ENCODE measurements at places on chromosomes 6 and 20.

GRCh38 chr20:48339190-48339985 is 488.4 kb downstream of the PREX1 start:
- no peak for DNase-seq

- DNase-seq, result no peak
These were observed 275 bp upstream of the MAVS start for GRCh38 chr20:3846378-3846739.

DNA sequence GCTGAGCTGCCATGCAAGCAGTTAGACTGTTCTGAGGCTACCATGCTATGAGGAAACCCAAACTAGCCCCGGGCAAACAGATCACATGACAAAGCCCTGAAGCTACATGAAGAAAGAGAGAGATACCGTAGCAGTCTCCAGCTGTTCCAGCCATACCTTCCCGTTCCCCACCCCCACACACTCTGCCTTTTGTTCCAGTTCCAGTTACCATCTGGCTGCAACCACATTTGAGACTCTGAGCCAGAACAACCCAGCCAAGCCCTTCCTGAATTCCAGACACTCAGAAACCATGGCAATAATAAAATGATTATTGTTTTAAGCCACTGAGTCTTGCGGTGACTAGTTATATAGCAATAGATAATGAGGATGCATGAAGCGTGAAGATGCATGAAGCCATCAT is 28.3 kb downstream of the RIN2 start:
- DNase-seq, result no peak

DNA sequence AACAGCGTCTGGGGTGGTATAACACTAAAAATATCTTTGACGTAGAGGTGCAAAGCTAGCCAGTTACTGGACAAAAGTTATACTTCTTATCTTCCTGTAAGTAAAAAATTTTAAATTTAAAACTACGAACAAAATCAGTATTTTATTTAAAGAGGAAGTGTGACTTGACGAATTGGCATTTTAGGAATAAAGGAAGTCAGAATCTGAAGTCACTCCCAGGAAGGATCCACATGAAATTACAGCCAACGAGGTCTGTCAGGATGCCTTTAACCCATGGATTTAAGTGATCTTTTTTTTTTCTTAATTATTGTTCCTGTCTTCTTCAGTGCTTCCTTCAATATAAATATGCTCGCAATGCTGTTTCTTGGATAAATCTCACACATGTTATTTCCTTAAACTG is 27.2 kb upstream of the SNX9 start:
- DNase-seq, result no peak

GRCh38 chr6:63802606-63803206 is 167.1 kb downstream of the PHF3 start:
- no peak for DNase-seq

DNA sequence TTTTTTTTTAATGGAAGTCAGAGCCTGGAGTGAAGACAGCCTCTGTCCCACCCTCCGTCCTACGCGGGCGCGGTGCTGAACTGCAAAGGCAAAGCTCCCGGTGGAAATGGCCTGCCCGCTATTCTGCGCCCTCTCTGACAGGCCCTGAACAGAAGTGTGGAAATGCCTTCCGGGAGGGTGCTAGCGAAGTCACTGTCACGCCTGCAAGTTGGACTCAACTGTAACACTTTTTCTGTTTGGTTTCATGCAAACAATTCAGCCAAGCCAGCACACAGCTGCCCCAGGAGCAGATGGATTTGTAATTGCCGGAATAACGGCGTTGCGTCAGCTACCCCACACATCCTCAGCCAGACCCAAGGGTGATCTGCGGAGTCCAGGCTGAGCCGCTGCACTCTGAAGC is 107.6 kb downstream of the PSMB1 start:
- no peak for DNase-seq

- DNase-seq, result no peak
These were observed 102.8 kb upstream of the JARID2 start for GRCh38 chr6:15143086-15143485.

DNA sequence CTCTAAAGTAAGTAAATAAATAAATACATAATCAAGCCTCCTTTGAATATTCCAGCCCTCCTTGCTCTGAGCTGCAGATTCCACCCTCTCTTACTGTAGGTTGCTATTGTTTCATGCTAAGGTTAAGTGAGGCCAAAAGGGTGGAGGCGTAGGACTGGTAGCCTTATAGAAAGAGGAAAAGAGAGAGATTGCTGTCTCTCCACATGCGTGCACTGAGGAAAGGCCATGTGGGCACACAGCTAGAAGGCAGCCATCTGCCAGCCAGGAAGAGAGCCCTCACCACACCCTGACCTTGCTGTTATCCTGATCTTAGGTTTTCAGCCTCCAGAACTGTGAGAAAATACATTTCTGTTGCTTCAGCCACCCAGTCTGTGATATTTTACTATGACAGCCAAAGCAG is 87.4 kb upstream of the SHLD1 start:
- DNase-seq, result no peak

DNA sequence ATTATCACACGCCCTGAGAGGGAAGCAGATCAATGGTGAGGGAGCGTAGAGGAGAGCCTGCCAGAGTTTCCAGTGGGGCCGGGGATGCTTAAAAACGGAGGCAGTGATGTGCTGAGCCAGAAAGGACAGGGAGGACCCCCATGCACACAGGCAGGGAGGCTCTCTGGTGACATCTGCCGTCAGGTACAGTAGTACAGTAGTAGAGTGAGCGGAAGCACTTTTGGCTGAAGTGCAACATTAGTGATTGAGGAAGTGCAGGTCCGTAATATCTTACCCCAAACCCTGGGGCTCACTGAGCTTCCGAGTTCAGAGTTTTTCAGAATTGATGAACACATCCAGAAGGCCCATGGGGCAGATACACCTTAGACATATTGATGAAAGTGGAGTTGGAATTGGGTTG is 42.1 kb downstream of the GFRA4 start:
- DNase-seq, result no peak

DNA sequence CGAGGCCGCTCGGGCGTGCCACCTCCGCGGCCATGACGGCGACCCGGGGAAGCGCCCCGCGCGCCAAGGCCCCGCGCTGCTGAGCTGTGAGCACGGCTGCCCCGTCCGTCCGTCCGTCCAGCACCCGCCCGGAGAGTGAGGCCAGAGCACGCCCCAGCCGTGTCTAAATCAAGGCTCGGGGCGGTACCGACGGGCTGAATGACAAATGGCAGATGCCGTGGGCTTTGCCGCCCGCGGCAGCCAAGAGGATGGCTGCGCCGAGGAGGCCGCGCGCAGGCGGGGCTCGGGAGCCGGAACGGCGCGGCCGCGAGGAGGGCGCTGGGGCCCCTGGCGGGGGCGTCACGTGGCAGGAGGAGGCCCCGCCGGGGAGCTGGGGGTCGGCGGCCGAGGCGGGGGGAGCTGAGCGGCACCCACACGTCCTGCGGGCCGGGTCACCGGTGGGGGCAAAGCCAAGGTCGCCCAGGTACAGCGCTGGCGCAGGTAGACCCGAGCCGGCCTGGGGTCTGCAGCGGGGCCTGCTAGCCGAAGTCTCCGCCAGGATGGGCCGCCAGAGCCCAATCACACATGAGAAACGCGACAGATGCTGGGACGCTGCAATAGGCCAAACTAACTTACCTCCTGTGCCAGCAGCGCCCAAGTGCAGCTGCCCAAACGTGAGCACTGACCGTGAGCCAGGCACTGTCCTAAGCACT is at the start of gene PLAGL1:
TSS of gene PLAGL1 (minus strand) at position 140 of the 692 bp plus-strand sequence. CDS start 60,123 bp downstream, outside the sequence.
- peak; percentile 12 for DNase-seq

GRCh38 chr6:84150705-84151104 is 76.7 kb downstream of the CEP162 start:
- no peak for DNase-seq

DNA sequence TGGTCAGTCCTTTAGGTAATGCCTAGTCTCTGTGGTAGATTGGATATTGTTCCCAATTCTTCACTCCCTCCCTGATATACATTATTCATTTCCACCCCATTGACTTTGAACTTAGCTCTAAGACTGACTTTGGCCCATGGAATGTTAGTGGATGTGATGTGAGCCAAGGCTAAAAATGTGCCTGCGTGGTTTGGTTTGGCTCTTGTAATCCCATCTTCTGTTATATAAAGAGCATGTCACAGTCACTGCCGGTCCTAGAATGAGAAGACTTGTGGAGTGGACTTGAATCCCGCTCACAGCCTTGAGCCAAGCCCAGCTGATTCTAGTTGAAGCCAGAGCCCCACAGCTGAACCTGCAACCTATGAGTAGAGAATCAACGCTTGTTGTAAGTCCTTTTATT is 23.6 kb upstream of the DNAAF9 start:
- DNase-seq, result no peak

DNA sequence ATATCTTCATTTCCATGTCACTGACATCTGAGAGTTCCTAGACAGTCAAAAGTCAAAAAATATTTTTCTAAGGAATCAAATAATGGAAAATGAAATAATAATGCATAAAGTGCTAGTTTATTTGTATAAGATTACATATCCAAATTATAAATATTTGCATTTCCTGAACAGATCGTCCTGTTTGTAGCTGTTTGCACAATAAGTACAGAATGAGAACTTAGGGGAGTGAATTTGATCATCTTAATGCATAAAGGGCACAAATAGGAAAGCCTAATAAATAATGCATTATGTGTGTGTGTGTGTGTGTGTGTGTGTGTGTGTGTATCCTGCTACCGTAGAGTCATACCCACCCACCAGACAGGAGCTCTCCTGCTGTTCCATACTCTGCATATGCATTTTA is 521.0 kb upstream of the EPHA7 start:
- no peak for DNase-seq

DNA sequence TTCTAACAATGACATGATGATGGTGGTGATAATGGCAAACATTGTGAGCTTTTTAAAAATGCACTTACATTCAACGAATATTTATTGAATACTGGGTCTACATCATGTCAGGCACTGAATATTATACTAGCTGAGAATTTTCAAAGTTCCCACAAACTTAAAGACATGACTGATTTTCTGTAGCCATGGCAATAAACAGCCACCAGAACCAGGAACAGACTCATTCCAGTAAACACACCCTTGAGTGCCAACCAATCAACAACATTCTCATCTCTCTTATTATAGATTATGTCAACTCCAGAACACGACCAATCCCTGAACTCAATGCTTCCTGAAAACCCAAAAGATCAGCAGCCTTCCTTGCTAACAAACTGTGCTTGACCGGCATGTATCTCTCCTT is 212.4 kb upstream of the RUNX2 start:
- DNase-seq, result no peak

DNA sequence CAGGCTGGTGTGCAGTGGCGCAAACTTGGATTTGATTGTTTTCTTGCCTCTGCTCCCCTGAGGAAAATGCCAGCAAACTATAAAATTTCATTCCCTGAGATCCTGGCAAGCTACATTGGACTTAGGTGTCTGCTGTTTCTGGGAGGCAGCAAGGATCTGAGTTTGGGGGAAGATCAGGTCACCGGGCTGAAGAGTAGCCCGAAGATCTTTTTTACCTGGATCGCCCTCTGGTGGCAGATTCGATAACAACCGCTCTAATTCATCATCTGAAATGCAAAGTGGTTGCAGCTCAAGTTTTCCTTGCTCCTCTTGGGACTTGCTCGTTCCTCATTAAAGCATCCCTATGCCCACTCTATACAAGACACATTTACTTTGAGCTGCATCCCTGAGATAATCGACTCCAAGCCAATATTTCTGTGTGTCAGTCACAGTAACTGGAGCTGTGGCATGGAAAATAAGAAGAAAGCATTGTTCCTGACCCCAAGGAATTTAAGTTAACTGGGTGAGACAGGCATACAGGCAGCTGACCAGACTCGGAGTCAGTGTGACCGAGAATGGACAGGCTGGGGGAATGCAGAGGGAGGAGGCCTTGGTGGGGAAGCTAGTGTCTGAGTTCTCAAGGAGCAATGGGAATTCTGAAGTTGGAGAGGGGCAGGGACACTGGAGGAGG is 131.8 kb upstream of the PROKR2 start:
- no peak for DNase-seq

DNA sequence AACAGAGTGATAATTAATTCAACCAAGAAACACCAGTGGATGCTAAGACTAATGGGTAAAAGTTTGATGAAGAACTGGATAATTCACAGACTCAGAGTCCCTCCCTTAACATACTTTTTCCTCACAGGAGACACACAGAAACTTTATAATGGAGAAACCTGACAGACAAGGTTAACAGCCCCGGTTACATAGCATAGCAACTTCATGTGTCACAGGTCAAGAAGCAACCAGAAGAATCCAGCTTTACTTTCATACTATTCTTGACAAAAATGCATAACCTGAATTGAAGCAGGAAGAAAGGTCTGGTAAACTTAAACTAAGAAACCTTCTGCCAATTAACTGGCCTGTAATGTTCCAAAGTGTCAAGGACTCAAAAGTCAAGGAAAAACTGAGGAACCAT is 375.9 kb downstream of the RNF144B start:
- DNase-seq, result no peak

- no peak for DNase-seq
These were observed 10.6 kb downstream of the NOL4L start for GRCh38 chr20:32574296-32575226.

- no peak for DNase-seq
These were observed 14.0 kb downstream of the SPATS1 start for GRCh38 chr6:44356487-44356886.

DNA sequence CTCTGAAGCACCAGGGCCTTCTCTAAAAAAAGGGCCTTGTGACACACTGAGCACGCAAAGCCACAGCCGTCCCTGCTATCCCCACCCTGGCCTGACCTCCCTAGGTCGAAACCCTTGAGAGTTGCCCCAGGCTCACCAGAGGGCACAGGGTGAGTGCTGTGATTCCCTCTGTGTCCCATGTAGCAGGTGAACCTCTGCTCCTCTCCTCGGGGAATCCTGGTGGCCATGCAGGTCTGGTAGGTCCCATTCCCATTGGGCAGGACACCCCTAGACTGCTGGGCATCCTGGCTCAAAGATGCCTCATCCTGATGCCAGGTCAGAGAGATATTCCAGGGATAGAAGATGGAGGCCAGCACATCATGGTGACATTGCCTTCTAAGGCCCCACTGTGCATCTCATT is 20.9 kb downstream of the HLA-F start:
- DNase-seq, result no peak

- DNase-seq, result no peak
These were observed 102.2 kb upstream of the KCNG1 start for GRCh38 chr20:51125105-51125504.

- no peak for DNase-seq
These were observed 90.1 kb upstream of the PREP start for GRCh38 chr6:105492706-105493673.

GRCh38 chr20:64044484-64045247 is 4.8 kb downstream of the SOX18 start:
- no peak for DNase-seq

DNA sequence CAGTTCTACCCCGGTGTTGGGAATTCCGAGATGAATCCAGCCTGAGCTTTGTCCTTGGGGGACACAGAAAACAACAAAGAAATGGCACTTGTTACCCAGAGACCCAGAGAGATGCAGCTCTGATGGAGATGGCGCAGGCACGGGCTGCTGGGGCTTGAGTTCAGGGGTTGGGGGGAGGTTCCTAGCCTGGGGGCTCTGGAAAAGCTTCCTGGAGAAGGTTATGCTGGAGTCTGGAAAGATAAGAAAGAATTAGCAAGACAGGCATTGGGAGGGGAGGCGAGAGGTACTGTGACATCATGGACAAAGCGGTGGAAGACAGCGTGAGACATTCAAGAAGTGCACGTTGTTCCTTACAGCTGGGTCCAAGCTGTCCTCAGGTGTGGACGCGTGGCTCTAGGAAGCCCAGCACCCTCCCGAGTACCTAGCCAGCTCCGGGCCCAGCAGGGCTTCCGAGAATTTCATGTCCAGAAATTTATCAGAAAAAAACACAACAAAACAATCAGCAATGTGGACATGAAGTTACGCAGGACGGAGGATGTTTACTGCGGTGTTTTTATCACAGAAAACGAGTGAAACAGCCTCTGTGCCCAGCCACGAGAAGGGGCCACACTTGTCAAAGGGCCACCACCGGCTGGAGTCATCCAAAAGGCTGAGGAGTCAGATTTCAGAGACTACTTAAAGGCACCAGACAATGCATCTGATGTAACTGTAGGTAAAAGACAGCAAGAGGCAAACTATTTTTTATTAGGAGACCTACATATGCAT is 39.5 kb downstream of the C20orf203 start:
- DNase-seq, result no peak
